ENCODE measurements at places on chromosomes 5 and 9.

GRCh38 chr9:92295827-92296258 lies 2.3 kb upstream of the IARS1 start:
- no peak for DNase-seq

DNA sequence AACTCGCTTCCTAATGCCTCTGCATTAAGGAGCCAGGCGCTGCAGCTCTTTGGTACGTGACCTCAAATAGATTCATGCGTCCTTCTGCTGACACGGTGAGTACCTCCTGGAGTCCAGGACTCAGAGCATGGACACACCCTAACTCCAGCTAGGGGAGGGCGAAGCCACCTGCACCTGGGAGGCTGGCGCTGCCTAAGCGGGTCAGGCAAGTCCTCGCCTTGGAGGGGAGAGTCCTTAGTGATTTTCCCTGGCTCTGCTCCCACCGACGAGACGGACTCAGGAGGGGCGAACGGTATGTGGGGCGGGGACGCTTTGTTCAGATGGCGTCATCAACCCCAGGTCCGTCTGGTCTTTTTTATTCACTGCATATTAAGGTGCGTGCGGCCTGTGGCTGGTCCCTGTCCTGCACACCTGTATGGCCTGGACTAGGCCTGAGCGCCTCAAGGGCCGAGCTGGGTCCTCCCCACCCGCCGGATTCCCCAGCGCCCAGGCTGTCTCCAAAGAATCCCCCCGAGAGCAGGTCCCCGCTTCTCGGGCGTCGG lies 50.3 kb downstream of the NSUN2 start:
- peak; percentile 33 for DNase-seq

DNA sequence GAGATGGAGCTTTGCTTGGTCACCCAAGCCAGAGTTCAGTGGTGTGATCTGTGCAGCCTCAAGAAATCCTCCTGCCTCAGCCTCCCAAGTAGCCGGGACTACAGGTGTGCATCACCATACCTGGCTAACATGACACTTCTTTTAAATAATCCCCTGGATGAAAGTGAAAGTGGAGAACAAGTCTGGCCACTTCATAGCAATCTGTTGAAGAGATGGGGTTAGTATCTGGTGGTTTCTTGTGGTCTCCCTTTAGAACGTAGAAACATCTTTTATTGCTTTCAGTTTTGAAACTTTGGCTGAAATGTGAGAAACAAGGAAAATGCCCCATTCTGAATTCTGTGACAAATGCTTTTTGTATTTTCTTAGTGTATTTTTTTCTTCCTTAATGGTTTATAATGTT lies 452.5 kb upstream of the RIOK2 start:
- DNase-seq, result no peak

DNA sequence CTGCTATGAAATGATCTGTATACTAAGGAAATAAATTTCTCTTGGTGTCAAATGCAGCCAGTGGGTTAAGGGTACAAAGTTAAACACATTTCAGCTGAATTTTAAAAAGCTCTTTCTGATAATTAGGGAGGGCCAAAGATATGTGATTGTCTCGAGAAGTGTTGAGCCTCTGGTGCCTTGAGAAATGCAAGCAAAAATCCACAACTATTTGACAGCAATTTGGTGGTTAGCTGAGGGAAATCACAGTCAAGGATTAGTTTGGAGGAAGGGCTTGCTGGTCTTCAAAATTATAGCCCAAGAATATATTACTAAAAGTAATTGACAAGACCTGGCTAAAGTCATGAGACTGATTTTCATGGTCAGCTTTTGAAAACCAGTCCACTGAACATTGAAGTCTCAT lies 255.7 kb upstream of the PPP1R2B start:
- no peak for DNase-seq

DNA sequence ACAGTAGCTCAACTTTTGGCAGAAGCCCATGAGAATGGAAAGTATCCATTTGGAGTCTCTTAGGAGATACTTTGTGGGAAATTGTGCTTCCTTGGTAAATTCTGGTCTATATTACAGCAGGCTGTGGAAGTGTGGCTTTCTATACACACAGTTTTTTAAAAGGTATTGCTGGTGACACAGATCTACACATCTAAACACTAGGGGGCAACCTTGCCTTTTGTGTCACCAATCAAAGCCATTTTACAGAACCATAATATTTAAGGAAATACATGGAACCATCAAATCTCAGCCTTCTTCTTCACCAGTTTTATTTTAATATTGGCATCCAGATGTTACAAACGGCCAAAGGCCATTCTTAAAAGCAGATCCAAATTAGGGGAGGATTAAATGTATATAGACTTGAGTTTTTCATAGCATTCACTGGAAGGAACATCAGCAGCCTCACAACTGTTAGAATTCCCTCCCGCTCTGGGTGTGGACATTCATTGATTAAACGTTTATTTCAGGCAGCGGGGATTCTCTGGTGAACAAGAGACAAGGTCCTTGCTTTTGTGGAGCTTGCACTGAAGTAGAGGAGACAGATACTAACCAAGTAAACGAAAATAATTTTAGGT lies 132.4 kb upstream of the EPB41L4A start:
- DNase-seq, result peak; percentile 49

DNA sequence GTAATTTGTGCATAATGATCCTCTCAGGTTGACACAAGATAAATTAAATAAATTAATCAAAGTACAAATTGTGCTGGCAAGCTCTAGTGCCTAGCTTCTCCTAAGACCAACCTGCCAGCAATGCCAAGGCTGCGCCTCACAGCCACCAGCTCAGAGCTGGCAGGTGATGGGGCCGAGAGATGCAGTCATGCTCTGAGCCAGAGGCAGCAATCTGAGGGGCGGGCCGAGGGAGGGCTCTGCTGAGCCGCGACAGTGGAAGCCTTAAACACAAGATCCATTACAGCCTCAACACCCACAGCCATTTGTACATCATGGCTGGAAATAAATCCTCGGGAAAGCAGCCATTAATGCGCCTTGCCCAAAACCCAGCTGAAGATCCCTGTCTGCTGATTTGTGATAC lies 20.3 kb downstream of the MED27 start:
- DNase-seq, result no peak

- DNase-seq, result no peak
Measured at GRCh38 chr5:61303346-61303745, 28.7 kb upstream of the ZSWIM6 start.
